ENCODE measurements at places on chromosomes 7 and 10.

GRCh38 chr10:88848499-88848898, 3.1 kb downstream of the ANKRD22 start:
- no peak for DNase-seq

GRCh38 chr7:122082670-122083069, 61.4 kb downstream of the AASS start:
- DNase-seq: no peak

- DNase-seq: no peak
Measured at GRCh38 chr10:18216482-18216881, 76.3 kb downstream of the CACNB2 start.

- no peak for DNase-seq
Measured at GRCh38 chr7:139683137-139683921, 94.5 kb downstream of the HIPK2 start.

GRCh38 chr7:104444017-104444416, 115.6 kb downstream of the LHFPL3 start:
- no peak for DNase-seq

DNA sequence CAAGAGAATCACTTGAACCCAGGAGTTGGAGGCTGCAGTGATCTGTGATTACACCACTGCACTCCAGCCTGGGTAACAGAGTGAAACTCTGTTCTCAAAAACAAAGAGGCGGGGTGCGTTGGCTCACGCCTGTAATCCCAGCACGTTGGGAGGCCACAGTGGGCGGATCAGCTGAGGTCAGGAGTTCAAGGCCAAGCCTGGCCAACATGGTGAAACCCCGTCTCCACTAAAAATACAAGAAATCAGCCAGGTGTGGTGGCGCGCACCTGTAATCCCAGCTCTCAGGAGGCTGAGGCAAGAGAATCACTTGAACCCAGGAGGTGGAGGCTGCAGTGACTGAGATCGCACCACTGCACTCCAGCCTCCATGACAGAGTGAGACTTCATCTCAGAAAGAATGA, 42.4 kb upstream of the NCAPG2 start:
- DNase-seq: no peak

GRCh38 chr10:110432084-110432483, 65.6 kb upstream of the DUSP5 start:
- no peak for DNase-seq

DNA sequence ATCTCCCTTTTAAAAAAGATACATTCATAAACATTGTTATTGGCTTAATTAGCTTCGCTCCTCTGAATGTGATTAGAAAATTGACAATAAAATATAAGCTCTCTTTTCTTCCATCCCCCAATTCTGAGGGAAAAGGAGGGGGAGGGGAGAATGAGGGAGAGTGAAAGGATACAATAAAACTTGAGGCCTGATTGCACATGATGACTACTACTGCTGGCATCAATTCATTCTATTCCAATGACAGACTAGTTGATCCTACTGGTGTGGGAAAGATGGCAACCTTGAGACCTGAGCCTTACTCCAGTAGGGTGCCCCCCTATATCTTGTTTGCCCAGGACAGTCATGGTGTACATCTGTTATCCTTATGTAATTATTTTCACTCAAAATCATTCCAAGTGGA, 4.5 kb upstream of the IQUB start:
- DNase-seq: no peak

- DNase-seq: no peak
Measured at GRCh38 chr7:101165958-101166647, 734 bp upstream of the VGF start.

DNA sequence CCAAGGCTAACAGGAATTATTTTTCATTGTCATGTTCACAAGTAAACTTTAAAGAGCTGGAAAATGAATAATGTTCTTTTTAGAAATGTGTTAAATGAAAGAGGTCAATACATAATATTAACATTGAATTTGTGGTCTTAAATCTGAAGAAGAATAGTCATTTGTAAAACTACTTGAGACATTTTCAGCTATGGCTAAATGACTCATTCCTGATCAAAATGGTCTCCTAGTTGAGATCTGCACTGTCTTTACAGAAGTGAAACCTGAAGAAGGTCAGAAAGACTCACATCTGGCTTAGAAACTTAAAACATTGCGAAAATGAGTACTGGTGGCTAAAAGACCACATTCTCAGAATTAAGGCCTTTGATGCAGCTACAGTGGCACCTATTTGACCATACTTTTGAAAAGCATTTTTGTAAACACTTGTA, 5.9 kb downstream of the PIK3CG start:
- DNase-seq: no peak

DNA sequence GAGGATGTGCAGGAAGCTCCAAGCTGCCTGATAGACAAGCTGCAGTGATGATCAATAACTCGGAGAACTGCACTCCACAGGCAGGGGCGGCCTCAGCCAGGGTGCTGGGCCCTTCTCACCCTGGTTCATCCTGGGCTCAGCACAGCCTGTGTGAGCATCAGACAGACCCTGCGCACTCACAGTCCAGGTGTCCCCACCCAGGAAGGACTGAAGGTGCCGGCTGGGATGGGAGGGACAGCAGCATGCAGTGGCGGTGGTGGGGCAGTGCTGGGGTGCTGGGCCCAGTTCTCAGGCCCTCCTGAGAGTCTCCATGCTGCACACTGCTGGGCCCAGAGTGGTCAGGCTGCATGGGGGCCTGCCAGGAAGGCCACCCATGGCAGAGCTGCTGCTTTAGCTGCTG, 74.1 kb downstream of the ITIH5 start:
- DNase-seq: no peak

DNA sequence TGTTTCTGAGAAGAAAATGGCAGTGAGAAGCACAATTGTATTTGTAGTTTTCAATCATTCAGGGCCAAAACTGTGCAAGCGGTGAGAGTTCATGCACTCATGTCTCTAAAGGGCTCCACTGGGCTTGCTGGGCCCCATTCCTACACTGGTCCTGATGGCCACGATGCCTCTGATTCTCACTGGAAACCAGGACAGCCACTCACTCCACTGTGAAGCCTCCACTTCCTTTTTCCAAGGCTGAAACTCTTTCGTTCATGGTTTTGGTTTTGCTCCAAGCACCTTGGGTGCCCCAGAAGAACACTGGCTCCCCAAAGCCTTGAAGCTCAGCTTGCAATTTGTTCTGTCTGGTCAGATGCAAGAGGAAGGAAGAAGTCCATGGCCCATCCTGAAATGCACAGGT, 390.0 kb upstream of the MKI67 start:
- DNase-seq: no peak

- DNase-seq: no peak
Measured at GRCh38 chr7:4641091-4641666, 40.9 kb upstream of the FOXK1 start.

DNA sequence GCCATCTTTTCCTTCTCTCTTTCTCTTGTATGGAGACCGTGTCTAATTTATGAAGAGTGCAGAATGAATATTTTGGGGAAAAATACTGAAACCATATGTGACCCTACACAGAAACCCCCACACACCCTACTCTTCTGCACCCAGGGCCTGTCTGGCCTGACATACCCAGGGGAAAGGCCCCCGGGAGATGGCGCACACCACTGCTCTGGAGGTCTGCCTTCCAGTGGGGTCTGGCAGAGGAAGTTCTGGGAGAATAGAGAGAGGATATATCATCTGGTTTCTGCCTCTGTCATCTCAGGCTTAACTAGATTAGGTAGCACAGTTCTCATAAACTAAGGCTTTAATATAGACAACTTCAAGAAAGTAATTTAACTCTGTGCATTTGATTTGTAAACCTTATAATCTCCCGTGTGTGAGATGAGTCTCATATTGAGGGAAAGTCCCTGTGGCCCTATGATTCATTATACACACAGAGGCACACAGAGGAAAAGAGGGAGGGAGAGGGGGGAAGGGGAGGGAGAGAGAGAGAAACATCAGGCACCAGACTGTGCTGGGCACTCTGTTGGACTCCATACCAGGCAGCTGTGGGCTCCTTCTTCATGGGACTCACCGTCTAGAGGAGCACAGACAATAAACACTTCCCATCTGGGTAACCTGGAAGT, 123.3 kb downstream of the AOAH start:
- DNase-seq: no peak

DNA sequence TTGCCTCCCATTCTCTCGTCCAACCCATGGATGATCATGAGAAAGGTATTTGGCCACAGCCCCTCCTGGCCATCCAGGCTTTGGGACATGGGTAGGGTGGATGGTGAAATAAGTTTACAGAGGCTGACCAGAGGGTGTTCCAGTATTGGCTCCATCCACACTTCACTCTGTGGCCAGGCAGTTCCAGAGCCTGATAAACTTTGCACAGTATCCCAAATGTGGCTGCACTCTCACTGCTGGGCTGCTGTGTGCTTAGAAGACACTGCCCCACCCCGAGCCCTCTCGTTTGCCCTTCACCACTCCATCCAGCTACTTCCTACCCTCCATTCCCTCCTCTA, 72.0 kb upstream of the ZMIZ1 start:
- no peak for DNase-seq

DNA sequence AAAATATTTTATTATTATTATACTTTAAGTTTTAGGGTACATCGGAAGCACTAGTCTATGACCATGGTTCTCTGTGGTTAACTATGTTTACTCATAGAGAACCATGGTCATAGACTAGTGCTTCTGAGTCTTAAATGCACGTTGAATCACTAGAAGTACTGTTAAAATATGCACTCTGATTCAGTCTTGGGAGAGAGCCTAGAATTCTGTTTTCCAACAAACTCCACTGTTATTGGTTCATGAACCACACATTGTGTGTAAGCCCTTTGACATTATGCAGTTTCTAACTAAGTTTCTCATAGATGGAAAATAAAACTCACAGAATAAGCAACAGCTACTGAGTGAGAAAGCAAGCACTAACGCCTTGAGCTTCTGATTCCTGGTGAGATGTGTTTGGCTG, 1120.6 kb downstream of the SORCS1 start:
- no peak for DNase-seq

- no peak for DNase-seq
Measured at GRCh38 chr7:95590387-95591248, 5.7 kb downstream of the PDK4 start.

DNA sequence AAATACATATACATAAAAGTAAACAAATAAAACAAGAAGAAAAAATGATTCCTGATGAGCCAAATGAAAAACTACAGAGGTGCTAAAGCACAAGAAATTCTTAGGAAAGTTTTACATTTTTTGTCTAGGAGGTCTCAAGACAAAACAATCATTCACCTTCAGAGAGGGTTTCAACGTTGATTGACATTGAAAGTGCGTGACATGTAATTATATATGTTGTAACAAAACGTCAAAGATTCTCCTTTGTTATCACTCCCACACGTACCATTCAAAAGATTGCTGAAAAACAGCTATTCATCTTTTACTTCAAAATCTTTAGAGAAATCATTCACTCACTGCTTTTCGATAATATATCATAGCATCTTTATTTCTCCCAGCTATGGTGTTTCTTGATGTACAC, 375.9 kb downstream of the NEBL start:
- DNase-seq: no peak

DNA sequence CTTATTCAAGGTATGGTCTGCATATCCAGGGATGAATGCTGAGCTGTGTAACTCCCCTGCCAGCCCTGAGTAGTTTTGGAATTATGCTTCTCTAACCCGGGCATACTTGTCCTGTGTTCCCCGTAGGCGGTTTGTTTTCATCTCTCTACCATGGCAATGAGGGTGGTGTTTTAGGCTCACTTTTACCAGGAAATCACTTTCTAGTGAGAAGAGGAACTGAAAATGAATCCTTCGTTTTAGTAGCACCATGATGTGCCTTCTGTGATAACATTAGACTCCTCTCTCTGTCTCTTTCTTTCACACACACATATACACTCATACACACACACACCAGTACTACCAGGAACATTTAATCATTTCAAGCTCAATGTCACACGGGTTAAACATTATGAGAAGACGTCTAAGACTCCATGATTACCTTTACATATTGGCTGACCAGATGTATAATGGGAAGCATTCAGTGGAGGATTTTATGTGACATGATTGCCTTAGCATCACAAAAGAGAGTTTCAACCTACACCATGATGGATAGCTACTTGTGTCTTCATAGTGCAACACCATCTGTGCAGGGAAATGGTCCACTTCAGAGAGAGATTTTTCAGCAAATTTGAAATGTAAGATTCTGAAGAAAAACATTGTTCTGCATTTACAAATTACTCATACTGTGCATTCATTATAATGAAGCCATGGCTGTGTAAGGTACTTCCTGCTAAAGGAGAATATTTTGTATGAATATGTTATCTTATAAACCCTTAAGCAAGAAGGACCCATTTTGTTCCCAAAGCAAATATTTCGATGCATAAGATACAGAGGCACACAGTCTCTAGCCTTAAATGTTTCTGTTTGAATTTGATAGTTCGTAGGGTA, 31.0 kb upstream of the PFKP start:
- DNase-seq: no peak

- peak; percentile 35 for DNase-seq
Measured at GRCh38 chr10:84196083-84196482, 1.7 kb downstream of the CDHR1 start.

- DNase-seq: no peak
Measured at GRCh38 chr7:1987591-1988532, 244.9 kb downstream of the MAD1L1 start.

DNA sequence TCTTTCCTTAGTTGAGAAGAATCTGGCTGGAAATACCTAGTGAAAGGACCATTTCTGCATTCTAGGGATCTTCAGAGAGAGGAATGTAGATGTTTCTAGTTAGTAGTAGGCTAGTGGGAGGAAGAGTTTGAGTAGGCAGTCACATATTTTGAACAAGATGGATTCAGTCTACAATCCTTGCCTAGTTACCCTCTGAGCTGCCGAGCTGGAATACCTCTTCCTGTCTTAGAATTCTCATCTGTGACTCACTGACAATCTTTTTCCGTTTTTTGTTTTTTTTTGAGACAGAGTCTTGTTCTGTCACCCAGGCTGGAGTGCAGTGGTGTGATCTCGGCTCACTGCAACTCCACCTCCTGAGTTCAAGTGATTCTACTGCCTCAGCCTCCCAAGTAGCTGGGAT, 30.7 kb upstream of the PLPP4 start:
- no peak for DNase-seq

GRCh38 chr10:36224431-36224985, 582.4 kb upstream of the FZD8 start:
- no peak for DNase-seq

- no peak for DNase-seq
Measured at GRCh38 chr10:82353381-82353780, 478.4 kb downstream of the NRG3 start.

DNA sequence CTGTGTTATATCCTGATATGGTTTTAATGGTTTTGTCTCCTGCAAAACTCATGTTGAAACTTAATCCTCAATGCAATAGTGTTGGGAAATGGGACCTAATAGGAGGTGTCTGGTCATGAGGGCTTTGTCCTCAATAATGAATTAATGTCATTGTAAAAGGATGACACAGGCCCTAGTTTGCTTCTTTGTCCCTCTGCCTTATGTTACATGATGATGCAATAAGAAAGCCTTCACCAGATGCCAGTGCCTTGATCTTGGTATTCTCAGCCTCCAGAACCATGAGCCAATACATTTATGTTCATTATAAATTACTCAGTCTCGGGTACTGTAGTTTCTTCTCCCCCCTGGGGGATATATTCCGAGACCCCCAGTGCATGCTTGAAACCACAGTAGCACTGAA, 1247.4 kb upstream of the SORCS1 start:
- no peak for DNase-seq

- no peak for DNase-seq
Measured at GRCh38 chr7:158614700-158615099, 27.1 kb upstream of the PTPRN2 start.

GRCh38 chr7:151003572-151003971, 12.8 kb downstream of the NOS3 start:
- DNase-seq: no peak
